ENCODE measurements at places on chromosomes 5 and 9.
A peak's percentile ranks its signal among the peaks of the same experiment; 100 is the strongest.

DNA sequence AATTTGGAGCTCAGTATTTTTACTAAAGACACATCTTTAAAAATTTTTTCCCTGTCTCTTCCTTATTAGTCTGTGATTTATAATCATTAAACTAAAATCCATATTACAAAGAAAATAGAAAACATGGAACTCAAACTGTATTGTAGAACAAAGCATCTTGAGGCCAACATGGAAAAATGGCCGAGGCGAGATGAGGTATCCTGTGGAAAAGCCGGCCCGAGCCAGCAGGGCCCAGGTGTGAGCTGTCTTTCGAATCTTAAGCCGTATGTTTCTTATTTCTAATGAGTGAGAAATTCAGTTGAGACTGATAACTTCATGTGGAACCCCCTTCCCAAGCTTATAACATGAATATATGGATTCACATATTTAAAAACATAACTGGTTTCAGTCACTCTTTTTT is 170.4 kb upstream of the OTULINL start:
- DNase-seq, result no peak

- no peak for DNase-seq
These were observed 273.2 kb downstream of the RAB3C start for GRCh38 chr5:58855851-58856739.

GRCh38 chr5:411728-412127 is 31.2 kb upstream of the EXOC3 start:
- no peak for DNase-seq

- no peak for DNase-seq
These were observed 297.4 kb upstream of the TAS2R1 start for GRCh38 chr5:9927521-9927997.

GRCh38 chr5:1704676-1705075 is 95.0 kb downstream of the MRPL36 start:
- no peak for DNase-seq

GRCh38 chr5:73448463-73449136 is at the start of gene FOXD1:
TSS of gene FOXD1 (minus strand) at chr5:73448777. CDS start at chr5:73448362, 415 bp downstream.
- DNase-seq, result peak; percentile 85

DNA sequence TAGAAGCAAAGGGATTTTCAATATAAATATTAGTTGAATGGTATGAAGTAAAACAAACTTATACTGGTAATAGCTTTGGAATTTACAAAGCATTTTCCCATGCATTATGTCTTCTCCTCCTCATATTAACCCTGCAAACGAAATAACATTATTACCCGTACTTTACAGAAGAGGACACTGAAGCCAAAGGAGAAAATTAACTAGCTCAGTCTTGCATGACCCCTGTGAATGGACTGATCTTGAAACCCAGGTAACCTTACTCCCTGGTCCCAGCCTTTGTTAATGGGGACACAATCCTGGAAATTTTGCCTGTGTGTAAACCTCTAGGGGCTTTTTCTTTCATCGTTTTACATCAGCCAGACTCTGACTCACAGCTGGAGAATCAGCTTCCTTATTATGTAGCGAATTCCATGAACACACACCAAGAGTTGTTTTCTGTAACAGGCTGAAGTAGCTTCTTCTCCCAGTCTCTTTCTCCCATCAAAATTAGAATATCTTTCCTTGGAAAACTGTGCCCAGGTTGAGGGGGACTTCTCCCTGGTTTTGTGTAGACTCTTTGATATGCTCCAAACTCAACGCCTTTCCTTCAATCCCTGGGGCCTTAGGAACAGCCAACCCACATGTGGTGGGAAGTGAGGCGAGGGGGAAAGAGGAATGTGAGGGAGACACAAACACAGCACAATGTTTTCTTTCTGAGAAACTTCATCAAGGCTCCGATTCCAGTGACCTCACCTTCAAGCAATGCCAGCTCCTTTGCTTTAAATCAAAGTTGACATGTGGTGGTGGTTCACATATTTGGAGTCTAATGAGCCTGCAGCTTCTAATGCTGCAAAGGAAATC is 480.9 kb upstream of the PAPPA start:
- DNase-seq, result no peak

DNA sequence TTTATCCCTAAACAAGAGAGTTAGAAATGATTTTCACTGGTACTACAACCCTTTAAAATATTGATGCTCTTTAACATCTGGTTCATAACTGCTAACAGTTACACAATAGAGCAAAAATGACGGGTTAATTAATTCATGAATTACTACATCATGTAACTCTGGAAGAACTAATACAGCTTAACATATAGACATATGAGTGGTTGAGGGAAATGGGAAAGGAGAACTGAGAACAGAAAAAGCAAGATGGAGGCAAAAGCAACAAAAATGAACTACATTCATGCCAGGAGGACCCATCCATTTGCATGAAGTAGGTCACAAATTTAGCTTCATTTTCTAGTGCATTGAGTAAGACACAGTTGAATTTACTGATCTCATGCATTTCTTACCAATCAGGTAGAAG is 61.8 kb downstream of the C9 start:
- no peak for DNase-seq

DNA sequence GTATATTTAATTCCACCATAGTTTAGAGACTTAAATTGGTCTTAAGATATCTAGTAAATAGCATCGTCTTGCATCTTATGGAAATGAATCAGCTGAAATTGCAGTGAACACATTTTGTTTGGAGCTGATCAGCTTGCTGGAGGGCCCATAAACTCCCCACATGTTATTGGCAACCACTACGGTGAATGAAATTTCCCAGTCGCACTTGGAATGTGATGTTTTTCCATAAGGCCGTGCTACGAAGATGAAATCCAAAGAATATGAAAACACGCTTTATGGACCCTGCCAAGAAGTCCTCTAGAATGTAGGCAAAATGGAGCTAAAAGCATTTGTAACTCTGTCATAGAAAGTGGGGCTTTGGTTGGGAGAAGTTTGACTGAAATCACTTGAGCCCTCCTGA is 572.1 kb downstream of the ACTL7B start:
- no peak for DNase-seq

GRCh38 chr5:1899201-1899600 is 16.5 kb upstream of the IRX4 start:
- DNase-seq, result no peak

- DNase-seq, result no peak
These were observed 123.9 kb upstream of the PUM3 start for GRCh38 chr9:2967766-2968165.

DNA sequence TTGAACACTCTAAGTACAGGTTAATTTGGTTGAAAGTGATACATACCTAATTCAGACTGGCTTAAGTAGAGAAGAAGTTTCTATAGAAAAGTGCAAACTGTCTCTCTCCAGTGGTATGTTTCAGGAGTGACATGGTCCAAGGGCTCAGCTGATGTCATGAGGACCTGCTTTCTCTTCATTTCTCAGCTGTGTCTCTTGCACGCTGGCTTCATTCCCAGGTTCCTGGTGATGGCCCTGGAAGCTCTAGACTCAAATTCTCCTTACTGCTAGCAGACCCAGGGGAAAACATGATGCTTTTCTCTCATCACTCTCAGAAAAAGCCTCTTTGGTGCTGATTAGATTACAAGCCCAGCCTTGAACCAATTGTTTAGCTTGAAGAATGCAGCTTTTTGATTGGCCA is 211.9 kb upstream of the CLINT1 start:
- DNase-seq, result no peak

- no peak for DNase-seq
These were observed 37.0 kb upstream of the LCP2 start for GRCh38 chr5:170334626-170335025.

DNA sequence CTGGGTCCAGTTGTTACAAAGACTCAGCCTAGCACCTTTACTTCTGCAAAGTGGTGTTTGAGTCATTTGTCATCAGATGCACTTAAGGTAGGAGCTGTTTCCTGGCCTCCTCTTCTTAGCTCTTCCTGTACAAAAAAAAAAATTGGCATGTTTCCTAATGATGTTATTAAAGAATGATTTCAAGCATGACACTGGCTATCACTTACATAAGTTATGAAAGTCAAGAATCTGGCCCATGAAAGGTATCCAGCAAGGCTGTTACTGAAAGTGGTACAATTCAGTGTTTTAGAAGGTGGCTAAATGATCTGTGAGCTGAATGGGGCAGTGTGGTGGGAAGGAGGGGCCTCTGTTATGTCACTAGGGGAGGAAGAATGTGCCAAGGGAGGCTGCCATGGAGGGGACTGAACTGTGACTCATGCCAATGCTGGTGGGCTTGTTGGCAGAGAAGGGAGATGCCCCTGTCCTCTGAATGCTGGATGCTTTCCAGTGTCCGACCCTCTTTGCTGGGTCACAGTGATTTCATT is 175.1 kb upstream of the MAP1B start:
- DNase-seq, result no peak

GRCh38 chr9:137229903-137230704 is 597 bp upstream of the SLC34A3 start:
- DNase-seq, result no peak

DNA sequence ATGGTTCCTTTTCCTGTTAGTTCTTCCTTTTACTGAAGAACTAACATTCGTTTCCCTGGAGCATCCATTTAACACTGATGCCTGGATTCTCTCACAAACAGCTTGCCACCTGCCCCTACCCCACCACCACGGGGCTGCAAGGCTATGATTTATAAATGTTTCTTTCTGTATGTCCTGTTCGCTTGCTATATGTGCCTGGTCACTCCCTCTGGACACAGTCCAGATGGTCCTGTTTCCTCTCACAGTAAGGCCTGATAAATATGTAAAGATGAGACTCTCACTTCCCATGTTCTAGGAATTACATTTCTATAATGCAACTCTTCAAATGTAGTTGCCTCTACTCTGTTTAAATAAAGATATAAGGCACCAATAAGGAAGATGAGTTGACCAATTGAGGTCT is 146.4 kb upstream of the SHB start:
- DNase-seq, result no peak

DNA sequence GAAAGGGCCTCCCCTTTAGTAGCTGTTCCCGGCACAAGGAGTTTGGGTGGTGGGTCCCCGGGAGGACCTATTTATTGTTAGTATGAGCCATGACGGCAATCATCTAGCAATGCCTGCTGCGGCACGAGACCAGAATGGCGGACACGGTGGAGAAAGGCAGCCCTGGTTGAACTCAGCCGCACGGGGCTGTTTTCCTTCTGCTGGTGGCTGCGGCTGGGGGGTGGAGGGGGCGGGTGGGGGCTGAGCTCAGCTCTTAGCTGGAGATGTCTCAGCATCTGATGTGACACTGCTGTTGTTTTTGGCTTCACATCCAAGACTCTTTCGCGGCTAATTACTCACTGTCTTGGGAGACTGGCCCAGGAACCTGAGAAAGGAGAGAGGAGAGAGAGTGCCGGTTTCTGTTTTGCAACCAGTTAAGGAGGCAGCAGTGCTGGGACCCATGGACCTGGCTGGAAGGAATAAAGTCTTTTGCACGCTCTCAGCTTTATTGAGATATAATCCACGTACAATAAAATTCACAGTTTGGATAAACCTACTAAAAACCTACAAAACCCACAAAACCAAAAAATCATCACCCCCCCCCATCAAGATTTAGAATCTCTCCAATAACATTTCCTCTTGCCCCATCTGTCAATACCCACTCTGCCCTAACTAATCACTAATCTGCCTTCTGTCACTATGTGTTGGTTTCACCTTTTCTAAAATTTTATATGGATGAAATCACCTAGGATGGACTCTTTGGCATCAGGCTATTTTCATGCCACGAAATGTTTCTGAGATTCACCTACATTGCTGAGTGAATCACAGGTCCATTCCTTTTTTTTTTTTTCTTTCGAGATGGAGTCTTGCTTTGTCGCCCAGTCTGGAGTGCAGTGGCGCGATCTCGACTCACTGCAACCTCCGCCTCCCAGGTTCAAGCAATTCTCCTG is 81.8 kb upstream of the NEURL1B start:
- DNase-seq, result no peak

- DNase-seq, result no peak
These were observed 353.9 kb downstream of the ADGRV1 start for GRCh38 chr5:90912476-90912875.

DNA sequence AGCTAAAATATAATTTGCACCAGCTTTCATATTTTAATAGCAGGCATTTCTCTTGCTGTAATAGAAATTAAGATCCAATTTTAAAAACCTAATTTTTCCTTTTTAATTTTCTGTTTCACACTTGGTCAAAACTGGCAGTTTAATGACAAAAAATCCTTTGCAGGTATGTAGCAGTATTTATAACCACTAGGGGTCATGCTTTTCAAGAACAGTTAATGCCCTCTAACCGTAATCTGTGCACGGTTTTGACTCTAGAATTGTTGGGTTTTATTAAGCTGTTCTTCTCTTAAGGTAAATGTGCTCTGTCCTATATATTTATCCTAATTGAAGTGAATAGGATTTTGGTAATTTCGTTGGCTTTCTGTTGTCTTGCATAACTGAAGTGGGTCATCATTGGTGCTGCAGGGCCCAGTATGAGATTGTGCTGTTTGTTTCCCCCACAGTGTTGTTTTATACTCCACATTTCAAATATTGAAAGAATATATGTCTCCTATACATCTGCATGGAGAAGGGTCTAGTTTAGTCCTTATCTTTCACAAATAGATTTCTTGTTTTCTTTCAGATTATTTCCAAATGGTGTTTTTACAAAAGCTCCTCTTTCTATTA is 107.4 kb downstream of the SCAMP1 start:
- DNase-seq, result no peak

- no peak for DNase-seq
These were observed 23.3 kb downstream of the KCNV2 start for GRCh38 chr9:2740616-2741015.

- DNase-seq, result no peak
These were observed 45.0 kb downstream of the MED10 start for GRCh38 chr5:6333182-6333905.

DNA sequence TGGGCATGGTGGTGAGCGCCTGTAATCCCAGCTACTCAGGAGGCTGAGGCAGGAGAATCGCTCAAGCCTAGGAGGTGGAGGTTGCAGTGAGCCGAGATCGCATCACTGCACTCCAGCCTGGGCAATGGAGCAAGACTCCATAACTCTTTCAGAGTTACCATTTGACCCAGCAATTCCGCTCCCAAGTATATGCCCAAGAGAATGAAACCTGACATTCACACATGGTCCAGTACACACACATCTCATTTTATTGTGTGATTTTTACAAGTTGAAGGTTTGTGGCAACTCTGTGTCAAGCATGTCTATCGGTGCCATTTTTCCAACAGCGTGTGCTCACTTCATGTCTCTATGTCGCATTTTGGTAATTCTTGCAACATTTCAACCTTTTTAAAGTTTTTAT is 24.9 kb upstream of the FIBCD1 start:
- no peak for DNase-seq

DNA sequence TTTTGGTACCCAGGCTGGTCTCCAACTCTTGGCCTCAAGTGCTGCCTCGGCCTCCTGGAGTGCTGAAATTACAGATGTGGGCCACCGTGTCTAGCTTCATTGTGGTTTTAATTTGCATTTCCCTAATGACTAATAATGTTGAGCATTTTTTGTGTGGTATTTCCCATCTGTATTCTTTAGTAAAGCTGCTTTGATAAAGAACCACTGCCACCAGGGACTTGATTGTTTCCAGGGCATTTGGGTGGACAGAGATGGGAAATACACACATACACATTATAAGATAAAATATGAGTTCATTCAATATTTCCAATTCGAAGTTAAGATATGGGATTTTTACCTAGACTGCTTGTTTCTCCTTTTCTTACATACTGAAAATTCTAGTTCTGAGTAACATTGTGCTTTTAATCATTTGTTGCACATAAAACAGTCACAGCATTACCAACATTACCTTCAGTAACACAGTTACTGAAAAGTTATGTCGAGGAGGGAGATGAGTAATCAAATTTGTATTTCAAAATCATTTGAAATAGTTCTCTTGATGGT is 28.9 kb downstream of the HABP4 start:
- DNase-seq, result no peak

GRCh38 chr5:17228821-17229291 is 11.4 kb downstream of the BASP1 start:
- no peak for DNase-seq

GRCh38 chr9:92887880-92888338 is 10.1 kb upstream of the ZNF484 start:
- DNase-seq, result no peak
